Activated T-cell treated with anti-CD3 and anti-CD28 coated beads for 24 hours (primary cell): ENCODE measurements at places on chromosomes 4 and X.

GRCh38 chr4:11299016-11299415, 129.7 kb downstream of the HS3ST1 start:
- no peak for DNase-seq

DNA sequence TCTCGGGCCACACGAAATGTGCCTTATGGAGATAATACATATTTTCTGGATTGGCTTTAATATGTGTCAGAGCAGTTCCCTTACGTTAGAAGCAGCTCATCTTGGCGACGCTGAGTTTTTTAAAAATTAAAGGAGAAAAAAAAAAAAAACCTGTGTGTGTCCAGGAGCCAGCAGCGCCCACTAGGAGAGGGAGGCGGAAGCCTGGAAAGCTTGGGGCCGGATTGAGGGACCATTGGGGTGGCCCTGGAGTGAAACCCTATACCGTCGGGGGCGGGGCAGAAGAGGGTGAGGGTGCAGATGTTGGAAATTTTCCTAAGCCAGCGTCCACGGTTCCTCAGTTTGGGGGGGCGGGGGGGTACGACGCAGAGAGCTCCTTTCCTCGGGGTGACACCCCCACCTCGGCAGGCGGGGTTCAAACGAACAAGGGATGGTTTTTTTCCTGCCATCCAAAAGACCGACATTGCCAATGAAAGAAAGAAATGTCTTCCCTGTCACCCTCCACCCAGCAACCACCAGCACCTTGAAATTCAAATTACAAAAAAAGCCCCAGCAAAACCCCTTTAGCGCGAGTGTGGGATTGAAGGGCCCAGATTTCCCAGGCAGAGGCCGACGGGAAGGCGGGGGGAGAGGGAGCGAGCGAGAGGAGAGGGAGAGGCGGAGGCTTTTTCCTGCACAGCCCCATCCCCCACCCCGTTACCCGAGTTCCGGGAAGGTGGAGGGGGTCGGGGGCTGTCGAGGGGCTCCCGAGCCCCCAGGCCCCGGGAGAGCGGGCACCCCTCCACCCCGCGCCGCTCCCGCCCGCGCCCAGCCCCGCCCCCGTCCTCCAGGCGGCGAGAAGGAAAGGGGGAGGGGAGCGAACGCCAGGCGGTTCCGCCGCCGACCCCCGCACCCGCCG, 859 bp downstream of the SMARCA1 start:
- no peak for DNase-seq

DNA sequence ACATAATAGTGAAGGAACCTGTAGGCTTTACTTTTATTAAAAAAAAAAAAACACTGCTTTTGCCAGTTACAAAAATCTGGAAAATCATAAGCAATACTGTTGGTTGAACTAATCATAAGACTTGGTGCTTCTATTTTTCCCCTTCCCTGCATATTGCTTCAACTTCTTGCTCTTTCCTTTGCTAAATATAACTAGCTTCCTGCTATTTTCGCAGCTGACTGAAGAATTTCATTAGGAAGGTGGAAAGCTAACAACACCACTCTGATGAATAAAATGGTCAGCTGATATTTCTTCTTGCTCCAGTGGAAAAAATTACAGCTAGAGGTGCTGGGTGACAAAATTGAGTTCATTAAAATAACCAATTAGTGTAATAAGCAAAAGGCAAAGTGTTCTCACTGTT, 39.3 kb downstream of the MEPE start:
- DNase-seq: no peak

DNA sequence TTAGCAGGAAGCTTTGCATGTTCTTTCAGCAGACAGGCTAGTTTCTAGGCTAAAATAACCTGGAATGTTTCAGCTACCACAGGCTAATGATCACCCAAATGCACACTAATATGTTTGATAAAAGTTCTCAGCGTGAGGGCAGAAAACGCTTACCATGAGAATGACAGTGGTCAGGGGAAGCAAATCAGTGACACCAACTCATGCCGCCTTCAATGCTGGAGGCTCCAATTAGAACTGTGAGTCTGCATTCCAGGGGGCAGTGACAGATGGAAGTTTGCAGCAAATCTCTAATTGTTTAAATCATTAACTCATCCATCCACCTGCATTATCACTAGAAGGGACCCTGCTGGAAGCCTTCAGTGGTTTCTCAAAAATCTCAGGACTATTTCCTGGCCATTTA, 43.2 kb downstream of the ANOS1 start:
- DNase-seq: no peak

DNA sequence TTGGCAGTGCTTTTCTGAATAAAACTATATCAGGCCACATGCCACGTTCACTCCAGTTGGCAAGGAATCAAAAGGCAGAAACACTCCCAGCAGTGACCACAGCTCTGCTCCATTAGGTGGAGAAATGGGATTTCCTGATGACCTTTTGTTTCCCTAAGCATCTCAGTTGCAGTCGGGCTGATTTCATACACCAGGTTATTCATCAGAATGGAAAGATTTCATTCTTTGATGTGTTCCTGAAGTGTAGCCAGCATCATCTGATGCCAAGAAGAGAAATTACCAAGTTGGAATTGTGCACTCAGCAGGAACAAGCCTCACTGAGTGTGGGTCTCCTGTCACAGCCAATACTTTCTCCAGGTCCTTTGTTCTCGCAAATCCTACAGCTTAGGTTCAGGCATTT, 193.7 kb downstream of the SPATA18 start:
- no peak for DNase-seq

GRCh38 chrX:79110731-79111130, 33.8 kb upstream of the GPR174 start:
- DNase-seq: no peak

DNA sequence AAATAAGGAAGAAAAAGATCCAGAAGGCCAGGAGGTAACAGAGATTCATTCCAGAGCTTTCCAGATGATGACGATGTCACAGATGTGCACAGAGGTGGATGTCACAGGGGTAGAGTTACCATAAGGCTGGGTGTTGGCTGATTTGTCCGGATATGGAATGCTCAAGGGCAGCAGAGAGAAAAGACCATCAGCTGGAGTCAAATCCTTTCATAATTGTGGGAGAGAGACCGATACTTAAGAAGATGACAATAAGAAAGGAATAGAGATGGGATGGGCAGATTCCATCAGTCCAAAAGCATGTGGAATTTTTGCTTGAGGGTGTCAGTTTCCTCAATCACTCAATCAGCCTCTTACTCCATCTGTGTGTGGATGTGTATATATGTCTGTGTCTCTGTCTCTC, 150.4 kb downstream of the CENPC start:
- no peak for DNase-seq

GRCh38 chr4:116925900-116926457, 159.4 kb downstream of the TRAM1L1 start:
- no peak for DNase-seq

GRCh38 chr4:165905405-165906027, 32.5 kb downstream of the TLL1 start:
- DNase-seq: no peak

DNA sequence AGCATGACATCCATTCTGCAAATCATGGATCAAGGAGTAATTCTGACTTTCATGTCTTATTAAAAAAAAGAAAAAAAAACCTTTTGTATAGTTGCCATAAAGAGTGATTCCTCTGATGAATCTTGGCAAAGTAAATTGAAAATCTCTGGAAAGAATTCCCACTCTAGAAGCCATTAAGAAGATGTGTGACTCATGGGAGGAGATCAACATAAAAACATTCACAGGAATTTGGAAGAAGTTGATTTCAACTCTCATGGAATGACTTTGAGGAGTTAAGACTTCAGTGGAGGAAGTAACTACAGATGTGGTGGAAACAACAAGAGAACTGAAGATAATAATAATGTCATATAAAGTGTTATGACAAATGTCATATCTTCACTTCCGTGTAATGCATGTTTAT, 204.2 kb downstream of the PABPC4L start:
- DNase-seq: no peak

DNA sequence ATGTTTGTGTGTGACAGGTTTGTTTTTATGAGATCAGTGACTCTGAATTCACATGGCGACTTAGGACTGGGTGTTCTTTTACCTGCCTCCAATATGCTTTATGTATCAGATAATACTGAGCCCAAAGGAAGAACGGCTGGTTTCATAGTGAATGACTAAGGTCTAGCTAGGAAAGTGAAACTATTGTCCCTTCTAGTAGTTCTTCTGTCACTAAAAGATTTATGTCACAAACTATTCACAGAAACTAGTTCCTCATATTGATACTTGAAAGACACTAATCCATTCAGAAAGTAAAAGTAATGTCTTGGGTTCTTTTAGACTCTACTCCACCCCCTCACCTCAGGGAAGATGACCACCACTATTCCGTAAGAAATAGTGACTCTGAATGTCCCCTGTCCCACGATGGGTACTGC, 81.7 kb downstream of the EGF start:
- no peak for DNase-seq

DNA sequence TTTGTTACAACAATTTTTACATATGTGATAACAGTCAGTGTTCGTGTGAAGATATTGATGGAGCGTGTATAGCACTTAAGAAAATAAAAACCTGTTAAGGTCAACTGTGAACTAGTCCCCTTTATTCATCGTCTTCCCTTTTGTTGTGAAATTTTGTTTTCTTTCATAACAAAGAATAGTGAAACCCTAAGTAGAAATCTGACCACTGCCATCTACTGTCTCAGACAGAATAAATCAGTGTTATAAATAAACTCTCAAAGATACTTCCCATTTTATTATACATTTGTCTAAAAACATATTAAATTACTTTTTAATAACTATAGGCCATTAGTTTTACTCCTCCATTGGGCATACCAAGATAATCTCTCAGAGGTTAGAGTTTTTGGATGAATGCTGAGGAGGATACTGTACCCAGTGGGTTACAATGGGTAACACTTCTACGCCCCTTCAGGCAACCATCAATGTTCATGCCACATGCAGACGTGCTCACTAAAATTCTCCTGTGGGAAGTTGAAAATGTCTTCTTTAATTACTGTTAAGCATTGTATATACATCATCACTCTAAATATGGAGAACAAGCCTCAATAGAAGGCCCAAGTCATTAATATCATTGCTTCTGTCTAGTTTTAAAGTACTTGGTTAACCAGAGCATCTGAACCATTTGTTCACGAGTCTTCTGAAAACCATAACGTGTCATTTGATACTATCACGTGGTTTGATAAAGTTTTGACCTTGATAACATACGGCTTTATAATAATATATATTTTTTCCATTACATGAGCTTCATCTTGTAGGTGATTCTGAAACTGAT, 171.2 kb downstream of the TMA16 start:
- no peak for DNase-seq

- DNase-seq: no peak
Observed at GRCh38 chr4:10006231-10006600, 15.1 kb downstream of the SLC2A9 start.

GRCh38 chr4:52658641-52659000, 480 bp downstream of the USP46 start:
- no peak for DNase-seq
